ENCODE measurements at places on chromosomes 2 and 18. TPM values are rescaled to one million over a fixed set of nuclear protein-coding genes. Genes with fewer than 3 reads are reported as not detected.

Gene INO80D
- 6.0 TPM for total RNA-seq

Gene CASP8
- total RNA-seq, result 8.9 TPM

Gene CDK15
- 0.47 TPM for total RNA-seq

Gene RAX
- not detected for total RNA-seq

Gene MC2R
- not detected for total RNA-seq

Gene TRIM43
- total RNA-seq, result not detected

Gene BABAM2
- 21.1 TPM for total RNA-seq

Gene ERICH2
- total RNA-seq, result not detected

Gene FAM124B
- not detected for total RNA-seq

Gene IL36G
- total RNA-seq, result not detected

Gene POTEJ
- not detected for total RNA-seq

Measured in pericardium fibroblast (primary cell).